ENCODE measurements at places on chromosomes 6 and 20. TPM values are rescaled to one million over a fixed set of nuclear protein-coding genes. Genes with fewer than 3 reads are reported as not detected.
A peak's percentile ranks its signal among the peaks of the same experiment; 100 is the strongest.

The ADAM33 gene
- total RNA-seq, result 13.8 TPM

The MYO6 gene
- 5.9 TPM for total RNA-seq

The CLPSL1 gene
- total RNA-seq, result not detected

The RNF182 gene
- 0.83 TPM for total RNA-seq

- no peak for DNase-seq
These were observed 86.2 kb downstream of the AHI1 start for GRCh38 chr6:135411339-135411738.

- no peak for DNase-seq
These were observed 48.8 kb downstream of the FLRT3 start for GRCh38 chr20:14288341-14289330.

- peak; percentile 88 for DNase-seq
These were observed 82.2 kb upstream of the NAA20 start for GRCh38 chr20:19934792-19935491.

DNA sequence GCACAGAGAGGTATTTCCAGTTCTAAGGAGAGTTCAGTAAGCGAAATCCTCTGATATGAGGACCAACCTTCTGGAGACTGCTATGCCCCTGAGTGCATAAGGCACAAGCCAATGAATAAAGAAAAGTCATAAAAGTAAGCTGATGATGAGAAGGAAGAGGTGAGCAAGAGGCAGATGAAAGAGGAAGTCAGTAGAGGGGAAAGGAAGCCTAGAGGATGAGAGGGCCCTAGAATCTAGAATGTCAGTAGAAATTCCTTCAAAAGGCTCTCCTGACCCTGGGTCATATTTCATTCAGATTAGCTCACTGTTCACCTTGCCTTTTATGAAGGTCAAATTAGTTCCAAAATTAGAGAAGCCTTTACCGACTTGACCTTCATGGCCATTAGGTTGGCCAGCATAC is 209.2 kb downstream of the CD83 start:
- DNase-seq, result no peak

DNA sequence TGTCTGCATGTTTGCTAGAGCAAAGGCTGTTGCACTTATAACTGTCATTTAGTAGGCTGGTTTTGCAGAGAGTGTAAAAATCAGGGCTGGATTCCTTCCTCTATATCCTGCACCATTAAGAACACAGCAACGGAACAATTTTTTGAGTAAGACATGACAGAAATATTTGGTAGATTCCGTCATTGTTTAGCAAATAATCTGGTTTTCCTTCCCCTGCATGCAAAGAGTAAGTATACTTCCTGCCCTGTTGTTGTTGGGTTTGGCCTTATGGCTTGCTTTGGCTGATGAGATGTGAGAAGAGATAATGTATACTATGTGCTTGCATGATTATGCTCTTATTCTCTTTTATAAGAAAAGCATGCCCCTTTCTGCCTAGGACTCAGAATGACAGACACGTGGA is 23.8 kb downstream of the MANEA start:
- DNase-seq, result no peak

GRCh38 chr6:24332317-24332716 is 25.5 kb downstream of the DCDC2 start:
- no peak for DNase-seq

- DNase-seq, result no peak
These were observed 248.0 kb downstream of the PHF3 start for GRCh38 chr6:63883597-63883996.

GRCh38 chr6:15997586-15998388 is 131.1 kb upstream of the MYLIP start:
- no peak for DNase-seq

DNA sequence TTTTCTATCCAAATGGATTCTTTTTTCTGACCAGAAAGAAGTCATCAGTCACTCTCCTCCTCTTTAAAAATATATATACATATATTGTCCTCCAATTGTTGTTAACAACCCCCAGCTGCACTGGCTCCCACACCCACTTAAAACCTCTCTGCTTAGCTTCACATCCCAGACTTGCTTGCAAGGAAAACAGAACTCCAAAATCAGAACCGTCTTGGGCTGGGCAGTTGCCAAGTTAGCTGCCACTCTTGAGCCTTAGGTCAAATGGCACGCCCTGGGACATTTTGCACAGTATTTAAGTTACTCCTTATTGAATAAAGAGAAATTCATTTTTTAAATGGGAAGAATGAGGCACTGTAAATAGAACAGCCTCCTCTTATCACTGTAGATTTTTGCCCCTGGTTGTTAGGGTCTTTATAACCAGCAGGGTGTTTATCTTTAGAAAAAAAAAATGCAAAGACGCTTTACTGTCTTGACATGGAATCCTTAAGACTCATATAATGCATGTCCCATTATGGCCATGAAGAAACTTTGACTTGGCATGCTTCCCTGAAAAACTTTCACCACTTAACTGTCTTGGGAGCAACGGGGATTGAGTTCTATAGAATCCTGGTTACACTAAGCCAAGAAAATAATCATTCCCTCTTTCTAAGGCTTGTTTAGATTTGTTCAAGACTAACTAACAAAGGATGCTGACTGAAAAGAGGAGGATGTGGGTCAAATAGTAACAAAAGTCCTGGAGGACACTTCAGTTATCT is 204.5 kb downstream of the ISM1 start:
- DNase-seq, result no peak

DNA sequence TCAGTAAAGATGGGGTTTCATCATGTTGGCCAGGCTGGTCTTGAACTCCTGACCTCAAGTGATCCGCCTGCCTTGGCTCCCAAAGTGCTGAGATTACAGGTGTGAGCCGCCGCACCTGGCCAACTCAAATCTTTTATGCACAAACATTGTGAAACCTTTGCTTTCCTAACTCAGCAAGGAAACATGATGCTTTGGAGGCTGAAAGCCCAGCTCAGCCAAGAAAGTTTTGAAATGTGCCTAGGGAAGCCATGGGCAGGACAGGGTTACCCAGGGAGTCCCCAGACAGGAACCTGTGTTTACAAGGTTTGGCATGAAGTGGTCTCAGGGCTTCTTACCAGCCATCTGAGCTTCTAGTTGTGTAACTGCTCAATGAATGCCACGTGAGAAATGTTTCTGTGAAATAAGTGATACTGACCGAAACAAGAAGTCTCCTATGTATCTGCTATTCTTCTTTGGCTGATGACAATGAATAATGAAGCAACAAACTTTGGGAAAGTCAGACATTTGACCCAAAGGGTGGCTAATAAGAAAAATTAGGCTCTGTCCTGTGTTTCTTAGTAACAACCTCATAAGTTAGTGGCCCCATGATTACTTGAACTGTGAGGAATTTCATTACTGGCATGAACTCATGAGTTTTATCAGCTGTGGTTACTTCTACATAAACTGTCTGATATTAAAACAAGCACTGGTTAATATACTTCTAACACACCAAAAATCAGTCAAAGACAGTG is 163.5 kb downstream of the KIF6 start:
- no peak for DNase-seq

- no peak for DNase-seq
These were observed 434.0 kb upstream of the BTBD3 start for GRCh38 chr20:11483697-11484096.
